ENCODE measurements at places on chromosomes 2 and 18. TPM values are rescaled to one million over a fixed set of nuclear protein-coding genes. Genes with fewer than 3 reads are reported as not detected.

The ASIC4 gene
- total RNA-seq = not detected

The DSG2 gene
- 2.3 TPM for total RNA-seq

The L3MBTL4 gene
- 3.8 TPM for total RNA-seq

DNA sequence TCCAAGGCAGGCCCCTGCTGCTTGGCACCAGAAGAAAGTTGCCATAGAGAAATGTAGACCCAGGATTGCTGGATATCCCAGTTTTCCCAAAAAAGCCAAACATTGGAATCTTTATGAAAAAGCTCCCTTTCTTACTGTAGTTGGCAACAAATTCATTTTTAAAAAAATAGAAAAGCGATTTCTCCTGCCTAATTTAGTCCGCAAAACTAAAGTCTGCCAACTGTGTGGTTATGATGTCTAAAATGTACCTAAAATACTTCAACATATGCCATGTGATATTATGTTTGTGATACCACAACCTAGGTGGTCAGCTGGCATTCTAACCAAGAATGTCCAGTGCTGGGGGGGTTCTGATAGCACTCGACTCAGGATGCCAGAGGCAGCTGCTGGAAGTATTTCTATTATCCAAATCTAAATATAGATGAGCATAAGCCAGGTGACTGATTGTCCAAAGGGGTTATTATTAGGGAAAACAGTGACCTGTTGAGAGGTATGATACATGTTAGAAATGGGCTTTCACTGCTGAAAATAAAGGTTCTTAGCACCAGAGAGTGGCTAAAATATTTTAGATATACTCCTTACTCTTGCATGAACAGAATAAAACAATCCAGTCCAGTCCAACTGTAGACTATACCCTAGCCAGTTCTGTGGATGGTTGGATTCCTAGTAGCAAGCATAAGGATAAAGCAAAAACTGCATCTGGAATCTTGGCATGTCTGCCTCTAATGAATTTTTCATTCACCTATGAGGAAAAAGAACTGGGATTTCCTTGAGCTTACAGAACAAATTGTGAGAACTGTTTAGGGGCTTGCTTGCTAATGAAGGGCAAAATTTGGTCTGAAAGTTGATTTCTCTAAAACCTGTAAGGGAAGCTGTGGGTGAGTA is 101.7 kb downstream of the STK39 start:
- no peak for DNase-seq

DNA sequence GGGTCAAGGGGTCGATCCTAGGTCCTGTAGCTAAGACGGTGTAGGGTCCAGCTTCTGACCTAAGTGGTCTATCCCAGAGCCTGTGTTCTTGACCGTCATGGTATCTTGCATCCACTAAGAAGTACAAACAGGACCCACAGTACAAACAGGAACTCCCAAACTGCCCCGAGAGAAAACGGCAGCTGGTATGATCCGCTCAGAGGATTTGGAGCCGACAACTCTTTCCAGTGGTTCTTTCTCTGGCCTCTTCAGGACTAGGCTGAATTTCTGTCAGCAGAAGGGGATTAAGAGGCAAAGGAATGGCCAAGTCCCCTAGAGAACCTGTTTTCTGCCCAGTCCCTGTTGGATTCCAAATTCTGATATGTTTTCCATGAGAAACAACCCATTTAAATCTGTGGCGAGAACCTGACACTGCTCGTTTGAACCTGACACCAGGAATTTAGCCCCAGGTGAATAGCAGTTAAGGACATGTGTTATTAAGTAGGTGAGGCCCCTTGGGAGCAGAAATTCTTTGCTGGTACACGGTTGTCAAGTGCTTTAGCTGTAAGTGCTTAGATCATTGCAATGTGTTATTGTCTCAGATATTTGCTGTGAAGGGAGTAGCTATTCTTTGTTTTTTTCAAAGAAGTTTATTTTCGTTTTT is 50.5 kb upstream of the TXNDC2 start:
- DNase-seq = no peak

DNA sequence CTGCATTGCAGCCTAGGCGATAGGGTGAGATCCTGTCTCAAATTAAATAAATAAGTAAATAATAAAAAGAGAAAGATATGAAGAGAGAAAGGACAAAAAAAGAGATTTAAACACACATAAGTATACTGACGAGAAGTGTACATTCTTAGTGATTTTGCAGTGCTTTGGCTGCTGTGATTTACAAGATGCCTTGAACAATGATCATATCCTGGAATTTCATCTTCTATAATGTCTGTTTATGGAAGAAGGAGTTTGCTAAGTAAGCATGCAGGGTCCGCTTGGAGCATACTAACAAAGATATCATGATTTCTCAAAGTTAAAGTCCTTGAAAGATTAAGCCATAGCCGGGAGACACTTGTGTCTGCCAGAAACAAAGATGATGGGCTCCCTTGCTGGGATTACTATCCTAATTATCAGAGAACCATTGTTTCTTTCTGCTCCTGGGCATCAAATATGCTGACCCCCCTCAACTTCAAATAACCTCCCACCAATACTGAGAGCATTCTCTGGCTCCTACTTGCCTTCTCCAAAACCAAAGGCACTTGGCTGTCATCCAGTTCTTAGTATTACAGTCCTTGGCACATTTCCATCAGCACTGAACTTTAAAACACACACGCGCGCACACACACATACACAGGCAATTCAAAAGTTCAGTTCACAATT is 47.5 kb upstream of the STAM2 start:
- peak; percentile 31 for DNase-seq

- DNase-seq = no peak
Observed at GRCh38 chr2:12009323-12009905, 263.0 kb downstream of the LPIN1 start.

Measured in gastrocnemius medialis (tissue), 4 donors.